ENCODE measurements at places on chromosomes 13 and 19. TPM values are rescaled to one million over a fixed set of nuclear protein-coding genes. Genes with fewer than 3 reads are reported as not detected.
A peak's percentile ranks its signal among the peaks of the same experiment; 100 is the strongest.

The FXYD7 gene
- not detected for total RNA-seq

The ZNF433 gene
- 1.8 TPM for total RNA-seq

The TMEM59L gene
- total RNA-seq: 0.25 TPM

The APBA3 gene
- 24.3 TPM for total RNA-seq

The PRTN3 gene
- not detected for total RNA-seq

The PABPC3 gene
- 0.18 TPM for total RNA-seq

The RCBTB2 gene
- 9.9 TPM for total RNA-seq

The CACNG6 gene
- 4.0 TPM for total RNA-seq

The IGFL3 gene
- total RNA-seq: not detected

The SERPINE3 gene
- not detected for total RNA-seq

The ZNF865 gene
- total RNA-seq: 10.1 TPM

The STOML3 gene
- not detected for total RNA-seq

The UQCR11 gene
- 223 TPM for total RNA-seq

DNA sequence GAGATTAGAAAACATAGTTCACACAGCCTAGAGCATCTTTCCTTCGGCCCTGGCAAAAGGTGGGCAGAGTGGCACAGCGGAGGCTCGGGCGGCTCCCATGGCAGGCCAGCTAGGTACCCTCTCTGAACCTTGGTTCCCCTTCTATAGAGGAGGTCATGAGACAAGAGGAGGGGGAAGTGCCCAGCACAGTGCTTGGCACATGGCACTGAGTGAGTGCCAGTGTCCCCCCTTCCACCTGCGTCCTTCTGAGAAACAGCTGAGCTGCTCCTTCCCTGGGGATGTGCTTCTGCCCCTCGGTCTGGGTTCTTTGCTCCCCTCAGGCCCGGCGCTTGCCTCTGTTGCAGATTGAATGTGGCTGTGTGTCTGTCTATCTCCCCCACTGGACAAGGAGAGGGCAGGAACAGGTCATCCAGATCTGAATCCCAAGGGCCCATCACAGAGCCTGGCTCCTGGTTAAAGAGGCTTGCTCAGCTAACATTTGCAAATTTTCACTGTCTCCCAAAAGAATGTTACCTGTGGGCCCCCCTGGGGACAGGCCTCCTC is 165.6 kb downstream of the USP12 start:
- DNase-seq: no peak

DNA sequence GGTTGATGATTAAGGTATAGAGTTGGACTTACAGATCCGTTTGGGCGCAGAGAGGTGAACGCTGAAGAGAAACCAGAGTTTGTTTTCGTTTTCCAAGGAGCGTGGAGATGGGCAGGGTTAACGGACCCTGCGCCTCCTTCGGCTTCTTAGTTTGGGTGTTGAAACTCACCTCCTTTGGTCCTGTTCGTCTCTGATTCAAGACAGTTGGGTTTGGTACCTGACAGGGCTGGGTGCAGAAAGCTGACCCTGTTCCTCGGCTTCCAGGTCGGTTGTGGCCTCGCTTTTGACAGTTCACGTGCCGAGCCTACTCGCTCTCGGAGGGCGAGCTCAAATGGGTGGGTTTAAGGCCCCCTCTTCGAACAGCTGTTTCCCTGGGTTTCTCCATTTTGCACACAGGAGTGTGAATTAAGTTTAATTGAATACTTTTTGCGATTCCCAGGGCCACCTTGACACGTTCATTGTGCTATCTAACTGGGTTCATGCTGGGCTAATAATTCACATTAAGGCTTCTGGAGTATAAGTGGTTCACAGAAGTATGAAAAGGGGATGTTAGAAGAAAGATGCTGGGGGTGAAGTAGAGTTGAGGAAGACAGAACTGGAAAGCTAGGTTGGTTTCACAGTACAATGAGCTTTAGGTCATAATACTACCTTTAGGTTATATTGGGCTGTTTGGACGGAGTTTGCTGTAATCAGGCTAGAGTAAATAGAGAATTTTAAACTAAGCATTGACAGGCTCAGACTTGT is 638 bp downstream of the USPL1 start:
- peak; percentile 48 for DNase-seq

- no peak for DNase-seq
Measured at GRCh38 chr19:33297401-33298145, 4.8 kb downstream of the CEBPA start.

GRCh38 chr13:36310417-36311108 is 12.9 kb upstream of the CCDC169 start:
- no peak for DNase-seq

- DNase-seq: no peak
Measured at GRCh38 chr19:42465827-42466280, 23.1 kb upstream of the CXCL17 start.

DNA sequence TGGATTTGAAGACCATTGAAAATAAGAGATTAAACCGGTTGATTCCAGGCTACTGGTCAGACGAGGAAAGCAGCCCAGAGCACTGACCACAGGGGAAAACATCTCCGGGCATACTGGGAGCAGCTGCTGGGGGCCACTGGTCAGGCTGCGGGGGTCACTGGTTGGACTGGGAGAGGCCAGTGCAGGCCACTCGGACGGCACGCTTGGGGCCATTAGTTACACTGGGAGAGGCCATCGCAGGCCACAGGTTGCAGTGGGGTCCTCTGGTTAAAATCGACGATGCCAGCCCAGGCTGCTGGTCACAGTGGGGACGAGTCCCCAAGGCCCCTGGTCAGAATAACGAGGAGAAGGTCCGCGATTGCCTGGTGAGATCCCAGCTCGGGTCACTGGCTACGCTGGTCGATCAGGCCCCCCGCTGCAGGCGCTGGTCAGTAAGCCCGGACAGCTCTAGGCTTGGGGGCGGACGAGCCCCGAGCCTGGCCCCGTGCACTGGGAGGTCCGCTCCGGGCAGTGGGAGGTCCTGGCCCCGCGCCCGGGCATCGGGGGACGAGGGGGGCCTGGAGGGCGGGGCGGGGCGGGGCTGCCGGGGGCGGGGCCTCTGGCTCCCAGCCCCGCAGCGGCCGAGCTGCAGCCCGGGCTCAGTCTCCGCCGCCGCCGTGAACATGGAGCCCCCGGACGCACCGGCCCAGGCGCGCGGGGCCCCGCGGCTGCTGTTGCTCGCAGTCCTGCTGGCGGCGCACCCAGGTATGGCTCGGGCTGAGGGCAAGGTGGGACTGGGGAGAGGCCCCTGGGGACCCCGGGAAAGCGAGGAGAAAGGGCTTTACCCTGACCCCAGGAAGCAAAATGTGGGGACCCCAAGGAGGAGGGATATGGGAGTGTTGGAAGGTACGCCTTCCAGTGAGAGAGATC is at the start of gene BCAM:
Gene BCAM, plus strand, starts transcription at position 641 of the 909 bp plus-strand sequence. Its CDS starts 22 bp downstream, at position 663.
- peak; percentile 49 for DNase-seq

DNA sequence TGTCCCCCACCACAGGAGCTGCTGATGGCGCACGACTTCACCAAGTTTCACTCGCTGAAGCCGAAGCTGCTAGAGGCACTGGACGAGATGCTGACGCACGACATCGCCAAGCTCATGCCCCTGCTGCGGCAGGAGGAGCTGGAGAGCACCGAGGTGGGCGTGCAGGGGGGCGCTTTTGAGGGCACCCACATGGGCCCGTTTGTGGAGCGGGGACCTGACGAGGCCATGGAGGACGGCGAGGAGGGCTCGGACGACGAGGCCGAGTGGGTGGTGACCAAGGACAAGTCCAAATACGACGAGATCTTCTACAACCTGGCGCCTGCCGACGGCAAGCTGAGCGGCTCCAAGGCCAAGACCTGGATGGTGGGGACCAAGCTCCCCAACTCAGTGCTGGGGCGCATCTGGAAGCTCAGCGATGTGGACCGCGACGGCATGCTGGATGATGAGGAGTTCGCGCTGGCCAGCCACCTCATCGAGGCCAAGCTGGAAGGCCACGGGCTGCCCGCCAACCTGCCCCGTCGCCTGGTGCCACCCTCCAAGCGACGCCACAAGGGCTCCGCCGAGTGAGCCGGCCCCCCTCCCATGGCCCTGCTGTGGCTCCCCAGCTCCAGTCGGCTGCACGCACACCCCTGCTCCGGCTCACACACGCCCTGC is 4.4 kb upstream of the NOP53 start:
- DNase-seq: no peak

GRCh38 chr19:30305346-30306060 is 66.7 kb upstream of the ZNF536 start:
- no peak for DNase-seq

GRCh38 chr13:85985797-85986196 is 186.6 kb upstream of the SLITRK6 start:
- DNase-seq: no peak

DNA sequence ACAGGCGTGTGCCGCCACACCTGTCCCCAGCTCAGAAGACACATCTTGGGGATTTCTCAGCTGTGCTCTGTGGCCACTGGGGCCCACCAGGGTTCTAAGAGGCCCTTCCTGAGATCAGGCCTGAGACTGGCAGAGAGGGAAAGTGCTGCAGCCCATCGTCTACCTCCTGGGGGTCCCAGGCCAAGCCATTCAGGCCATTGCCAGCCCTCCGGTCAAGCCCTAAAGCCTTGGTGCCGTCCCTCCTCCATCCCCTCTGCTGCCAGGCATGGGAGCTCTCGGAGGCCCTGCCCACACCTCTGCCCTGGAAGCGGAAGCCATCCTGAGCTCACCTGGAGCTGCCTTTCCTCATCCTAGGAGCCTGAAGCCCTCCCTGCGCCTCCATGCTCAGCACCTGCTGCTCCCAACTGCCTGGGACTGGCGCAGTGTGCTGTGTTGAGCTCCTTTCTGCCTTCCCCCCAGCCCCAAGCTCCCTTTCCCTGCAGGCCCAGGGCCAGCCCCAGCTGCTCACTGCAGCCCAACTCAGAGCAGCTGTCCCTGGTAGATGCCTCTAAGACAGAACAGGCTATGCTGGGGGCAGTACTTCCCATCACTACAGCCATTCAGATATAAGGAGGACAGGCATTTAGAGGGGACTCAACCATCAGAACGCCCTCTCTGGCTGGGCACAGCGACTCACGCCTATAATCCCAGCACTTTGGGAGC is 2.9 kb downstream of the SLC7A9 start:
- no peak for DNase-seq

DNA sequence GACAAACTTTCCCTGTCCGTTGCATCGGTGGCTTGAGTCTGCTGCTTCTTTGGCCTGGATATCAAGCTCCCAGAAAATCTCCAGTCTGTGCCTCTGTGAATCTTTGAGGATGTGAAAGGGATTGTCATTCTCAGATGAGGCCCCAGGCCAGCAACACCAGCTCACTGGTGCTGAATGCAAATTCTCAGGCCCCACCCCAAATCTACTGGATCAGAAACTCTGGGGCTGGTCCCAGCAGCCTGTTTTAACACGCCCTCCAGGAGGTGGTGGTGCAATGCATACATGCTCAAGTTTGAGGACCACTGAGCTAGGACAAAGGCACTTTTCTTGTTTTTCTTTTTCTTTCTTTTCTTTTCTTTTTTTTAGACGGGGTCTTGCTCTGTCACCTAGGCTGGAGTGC is 23.6 kb downstream of the TNFSF11 start:
- DNase-seq: no peak

GRCh38 chr19:887072-887471 is 5.9 kb downstream of the MED16 start:
- no peak for DNase-seq

DNA sequence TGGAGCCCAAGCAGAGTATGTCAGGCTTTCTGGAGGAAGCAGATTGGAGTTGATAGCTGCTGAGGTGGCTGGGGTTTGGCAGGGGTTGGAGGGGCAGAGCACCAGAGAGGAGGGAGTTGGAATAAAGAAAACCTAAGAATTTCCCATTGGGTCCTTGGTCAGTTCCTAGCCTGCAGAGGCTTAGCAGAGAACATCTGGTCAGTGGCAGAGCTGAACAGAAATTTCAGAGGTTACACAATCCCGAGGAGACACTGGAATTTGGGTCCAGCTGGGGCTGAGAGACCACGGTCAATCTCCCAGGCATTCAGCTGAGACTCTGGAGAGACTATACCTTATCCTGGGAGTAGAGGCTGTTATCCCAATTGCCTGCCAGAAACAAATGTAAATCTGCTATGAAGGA is 84.4 kb downstream of the DPY19L3 start:
- no peak for DNase-seq

DNA sequence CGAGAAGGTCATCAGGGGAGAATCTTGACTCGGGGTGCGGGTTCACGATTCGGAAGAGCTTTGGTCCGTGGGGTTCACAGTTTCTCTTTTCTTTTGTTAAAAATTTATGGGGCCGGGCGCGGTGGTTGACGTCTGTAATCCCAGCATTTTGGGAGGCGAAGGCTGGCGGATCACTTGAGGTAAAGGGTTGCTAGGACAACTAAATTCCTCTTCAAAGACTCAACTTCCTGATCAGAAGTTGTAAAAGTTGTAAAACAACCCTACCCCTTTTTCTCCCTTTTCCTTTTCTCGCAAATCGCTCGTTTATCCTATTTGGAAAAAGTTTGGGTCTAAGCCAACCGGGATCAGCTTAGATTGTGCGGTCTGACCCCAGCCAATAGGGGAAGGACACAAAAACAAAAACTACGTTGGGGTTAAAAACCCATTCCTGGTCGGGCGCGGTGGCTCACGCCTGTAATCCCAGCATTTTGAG is 673 bp downstream of the ZNF486 start:
- DNase-seq: peak; percentile 71

DNA sequence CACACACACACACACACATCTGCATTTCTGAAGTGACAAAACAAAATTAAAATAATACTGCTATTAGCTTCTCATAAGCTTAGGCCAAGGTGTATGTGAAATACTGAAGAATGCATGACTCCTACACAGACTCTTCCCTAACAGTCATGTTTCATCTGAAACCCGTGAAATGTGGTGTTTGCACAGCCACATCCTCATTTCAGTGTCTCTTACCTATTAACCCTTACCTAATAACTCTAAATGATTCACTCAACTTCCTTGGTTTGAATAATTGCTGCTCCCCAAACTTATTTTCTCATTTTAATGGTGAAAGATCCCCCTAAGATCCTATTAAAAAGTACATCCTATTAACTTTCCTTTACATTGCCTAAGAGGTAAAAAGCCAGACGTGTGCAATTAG is 117.6 kb downstream of the MIPEP start:
- no peak for DNase-seq

DNA sequence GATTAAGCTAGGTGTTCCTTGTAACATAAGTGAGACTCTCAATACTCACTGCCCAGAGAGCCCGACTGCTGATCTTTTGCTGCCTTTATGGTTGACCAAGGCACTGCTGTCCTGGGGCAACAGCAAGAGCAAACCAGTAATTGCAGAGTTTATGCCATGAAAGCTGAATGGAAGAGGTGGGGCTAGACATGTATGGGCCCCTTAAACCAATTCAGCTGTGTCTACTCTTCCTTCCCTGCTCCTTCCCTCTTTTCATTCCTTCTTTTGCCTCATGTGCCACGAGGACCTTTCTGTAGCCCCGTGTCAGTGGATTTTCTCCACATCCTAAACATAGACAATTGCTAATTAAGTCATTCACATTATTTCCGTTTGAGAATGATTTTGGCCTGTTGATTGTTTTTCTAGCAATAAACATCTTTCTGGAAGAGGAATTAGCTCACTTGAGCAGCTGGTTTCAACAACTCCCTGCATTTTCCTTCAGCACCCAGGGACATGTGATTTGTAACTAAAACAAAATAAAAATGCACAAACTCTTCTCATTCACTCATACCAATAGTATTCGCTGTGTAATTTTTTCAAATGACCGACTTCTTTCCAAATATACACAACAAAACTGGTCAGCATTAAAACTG is 40.5 kb downstream of the RAP2A start:
- DNase-seq: peak; percentile 6

GRCh38 chr19:3142292-3142670 is 6.4 kb downstream of the GNA15 start:
- DNase-seq: no peak

All from endothelial cell of umbilical vein (primary cell).